Stimulated activated naive CD4-positive, alpha-beta T cell (primary cell): ENCODE measurements at places on chromosomes 5 and 9.

- no peak for DNase-seq
These were observed 29.3 kb downstream of the SGCD start for GRCh38 chr5:156356238-156356637.

GRCh38 chr5:36261186-36261585 lies 19.5 kb upstream of the NADK2 start:
- DNase-seq: no peak

GRCh38 chr5:166377756-166378155 lies 1913.7 kb upstream of the WWC1 start:
- DNase-seq: no peak

GRCh38 chr5:139895647-139896046 lies 100.0 kb downstream of the PSD2 start:
- DNase-seq: no peak

DNA sequence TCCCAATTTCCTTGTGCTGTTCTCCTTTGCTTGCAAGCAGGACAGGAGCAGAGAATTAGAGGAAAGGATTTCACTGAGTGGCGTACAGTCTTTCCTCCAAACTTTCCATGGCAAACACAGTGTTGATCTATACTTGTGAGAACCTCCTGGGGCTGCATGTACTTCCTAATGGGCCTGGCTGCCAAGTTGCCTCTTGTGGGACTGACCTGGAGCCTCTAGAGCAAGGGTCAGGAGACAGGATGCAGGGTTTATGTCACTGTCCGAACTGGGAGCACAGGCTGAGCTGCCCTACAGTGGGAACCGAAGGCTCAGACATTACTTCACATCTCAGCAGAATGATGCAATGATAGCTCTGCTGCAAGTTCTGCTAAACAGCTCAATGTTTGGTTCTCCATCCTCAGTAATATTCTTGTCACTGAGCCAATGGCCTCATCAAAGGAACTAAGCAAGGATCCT lies 102.3 kb downstream of the ENC1 start:
- DNase-seq: no peak

GRCh38 chr5:44809956-44810420 lies 1.2 kb downstream of the MRPS30 start:
- no peak for DNase-seq

DNA sequence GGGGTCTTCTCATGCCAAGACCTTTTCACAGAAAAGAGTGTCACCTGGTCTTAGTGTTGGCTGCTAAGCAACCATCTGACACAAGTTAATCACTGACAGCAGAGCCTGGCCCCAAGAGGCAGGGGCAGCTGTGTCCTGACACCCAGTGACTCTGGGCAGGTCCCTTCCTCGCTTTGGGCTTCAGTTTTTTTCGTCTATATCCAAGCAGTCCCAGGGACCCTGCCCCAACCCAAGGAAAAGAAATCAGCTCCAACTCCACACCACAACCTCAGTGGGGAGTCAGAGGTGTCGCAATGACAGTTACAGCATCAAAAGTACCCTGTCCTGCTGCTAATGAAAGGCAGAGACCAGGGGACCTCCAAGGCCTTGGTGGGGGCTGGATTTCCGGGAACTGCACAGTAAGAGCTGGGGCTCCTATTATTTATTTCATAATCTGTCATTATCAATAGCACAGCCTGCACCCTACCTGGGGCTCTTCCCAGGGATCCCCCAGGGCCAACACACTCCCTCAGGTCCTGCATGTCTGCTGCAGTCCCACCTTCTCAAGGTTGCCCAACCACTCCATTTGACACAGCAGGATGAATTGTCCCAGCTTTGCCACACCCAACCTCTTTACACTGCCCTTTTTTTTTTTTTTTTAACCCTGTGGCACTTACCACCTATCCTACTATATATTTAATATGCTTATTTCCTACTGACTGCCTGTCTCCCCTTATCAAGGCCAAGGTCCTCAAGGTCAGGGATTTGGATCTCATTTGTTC lies 9.4 kb downstream of the ANKS6 start:
- DNase-seq: no peak

GRCh38 chr5:82620957-82621600 lies 342.9 kb upstream of the RPS23 start:
- no peak for DNase-seq

DNA sequence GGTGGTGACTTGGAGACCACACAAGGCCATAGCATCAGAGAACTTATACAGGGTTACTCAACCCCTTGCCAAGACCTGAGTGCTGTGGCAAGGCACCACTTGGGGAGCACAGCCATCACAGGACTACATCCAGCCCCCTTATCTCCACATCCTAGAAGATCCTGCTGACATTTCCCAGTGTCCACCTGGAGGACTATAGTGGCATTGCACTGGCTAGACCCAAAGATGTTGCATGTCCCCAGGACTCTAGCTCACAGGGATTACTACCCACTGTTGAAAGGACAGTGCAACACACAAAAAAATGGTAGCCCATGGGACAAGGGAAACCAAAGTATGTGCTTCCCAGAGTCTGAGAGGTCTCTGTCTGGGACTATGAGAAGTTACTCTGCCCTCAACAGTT lies 411.1 kb upstream of the NUDT12 start:
- DNase-seq: no peak

DNA sequence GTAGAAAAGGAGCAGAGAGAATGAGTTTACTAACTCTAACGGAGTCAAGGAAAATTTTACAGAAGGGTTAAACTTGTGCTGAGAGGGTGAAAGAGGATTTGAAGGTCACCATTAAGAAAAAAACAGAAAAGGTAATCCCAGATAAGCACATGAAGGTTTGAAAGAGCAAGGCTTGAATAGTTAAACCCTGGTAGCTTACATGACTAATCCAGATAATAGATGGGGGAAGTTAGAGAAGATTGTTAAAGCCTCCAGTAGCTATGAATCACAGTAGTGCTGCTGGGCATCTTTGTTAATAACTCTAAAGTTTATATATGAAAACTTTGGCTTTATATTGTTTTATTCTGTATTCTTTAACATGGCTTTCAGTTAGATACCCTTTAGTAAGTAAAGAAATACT lies 354.5 kb upstream of the FTMT start:
- no peak for DNase-seq

- no peak for DNase-seq
These were observed 601.3 kb downstream of the PSAT1 start for GRCh38 chr9:78898234-78898633.

- no peak for DNase-seq
These were observed 1388.3 kb upstream of the ACO1 start for GRCh38 chr9:30995956-30996738.

- no peak for DNase-seq
These were observed 15.5 kb upstream of the MEGF9 start for GRCh38 chr9:120729791-120730241.

DNA sequence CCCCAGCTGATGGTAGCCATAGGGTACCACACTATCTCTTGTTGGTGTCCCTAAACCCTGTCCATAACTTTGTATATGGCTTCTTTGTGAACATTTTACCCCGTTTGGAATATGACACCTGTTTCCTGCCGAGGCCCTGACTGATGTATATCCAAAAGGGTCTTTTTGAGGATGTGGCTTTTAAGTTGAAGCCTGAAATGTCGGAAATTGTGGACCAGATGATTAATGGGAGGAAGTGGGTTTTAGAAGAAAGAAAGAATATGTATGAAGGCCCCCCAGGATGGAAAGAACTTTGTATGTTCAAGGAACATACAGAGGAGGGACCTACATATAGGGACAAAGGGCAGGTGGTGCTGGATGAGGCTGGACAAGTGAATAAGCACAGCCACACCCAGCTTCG lies 16.7 kb upstream of the TNFSF8 start:
- DNase-seq: no peak

DNA sequence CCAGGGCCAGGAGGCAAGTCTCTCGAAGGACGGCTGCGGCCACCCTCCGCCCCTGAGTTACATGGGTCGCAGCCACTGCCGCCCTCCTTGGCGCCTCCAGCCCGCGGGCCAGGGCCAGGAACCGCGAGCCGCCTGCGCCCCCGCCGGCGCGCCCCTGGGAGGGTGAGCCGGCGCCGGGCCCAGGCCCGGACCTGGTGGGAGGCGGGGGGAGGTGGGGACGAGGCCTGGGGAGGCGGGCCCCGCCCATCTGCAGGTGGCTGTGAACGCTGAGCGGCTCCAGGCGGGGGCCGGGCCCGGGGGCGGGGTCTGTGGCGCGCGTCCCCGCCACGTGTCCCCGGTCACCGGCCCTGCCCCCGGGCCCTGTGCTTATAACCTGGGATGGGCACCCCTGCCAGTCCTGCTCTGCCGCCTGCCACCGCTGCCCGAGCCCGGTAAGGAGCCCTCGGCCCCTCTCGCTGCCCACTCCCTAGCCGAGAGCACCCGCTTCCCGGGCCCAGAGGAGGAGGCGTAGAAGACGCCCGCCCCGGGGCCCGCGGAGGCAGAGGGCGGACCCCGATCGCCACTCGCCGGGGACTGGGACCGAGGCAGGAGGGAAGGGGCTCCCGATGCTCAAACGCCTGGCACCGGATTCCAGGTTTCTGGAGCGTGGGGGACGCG lies at the start of gene ASS1:
Gene ASS1, plus strand, starts transcription at position 397 of the 657 bp plus-strand sequence. CDS start 7,268 bp downstream, outside the sequence.
- DNase-seq: peak; percentile 5
